NCI-H1092 (cell line): ENCODE measurements at places on chromosomes 7 and 10.

- DNase-seq: peak; percentile 54
These were observed 868.1 kb upstream of the AUTS2 start for GRCh38 chr7:68730194-68730593.

DNA sequence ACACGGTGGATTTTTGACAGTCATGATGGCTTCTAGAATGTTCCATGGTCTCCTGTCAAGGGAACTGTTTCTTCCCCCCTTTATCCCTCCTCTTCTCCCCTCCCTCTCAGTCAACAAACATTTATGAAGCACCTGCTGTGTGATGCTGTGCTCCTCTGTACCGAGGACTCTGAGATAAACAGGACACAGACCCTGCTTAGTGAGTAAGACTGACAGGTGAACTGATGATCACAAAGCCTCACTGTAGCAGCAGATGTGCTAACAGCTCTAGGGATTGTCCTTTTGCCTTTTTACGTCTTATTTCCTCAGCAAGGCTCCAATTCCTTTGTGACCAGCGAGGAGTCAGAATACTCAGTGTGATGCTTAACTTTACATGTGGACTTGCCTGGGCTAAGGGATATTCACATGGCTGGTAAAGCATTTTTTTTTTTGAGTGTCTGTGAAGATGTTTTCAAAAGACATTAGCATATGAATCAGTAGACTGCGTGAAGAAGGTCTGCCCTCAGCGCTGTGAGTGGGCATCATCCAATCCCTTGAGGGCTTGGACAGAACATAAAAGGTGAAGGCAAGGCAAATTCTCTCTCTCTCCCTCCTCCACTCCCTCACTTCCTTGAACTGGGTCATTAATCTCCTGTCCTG is 170.1 kb downstream of the ADRA2A start:
- DNase-seq: no peak

- no peak for DNase-seq
These were observed 52.2 kb downstream of the ASB13 start for GRCh38 chr10:5614155-5614721.

GRCh38 chr7:75937958-75938786 is 23.2 kb downstream of the POR start:
- DNase-seq: no peak

- DNase-seq: no peak
These were observed 237.7 kb upstream of the PRKCQ start for GRCh38 chr10:6817770-6818169.

DNA sequence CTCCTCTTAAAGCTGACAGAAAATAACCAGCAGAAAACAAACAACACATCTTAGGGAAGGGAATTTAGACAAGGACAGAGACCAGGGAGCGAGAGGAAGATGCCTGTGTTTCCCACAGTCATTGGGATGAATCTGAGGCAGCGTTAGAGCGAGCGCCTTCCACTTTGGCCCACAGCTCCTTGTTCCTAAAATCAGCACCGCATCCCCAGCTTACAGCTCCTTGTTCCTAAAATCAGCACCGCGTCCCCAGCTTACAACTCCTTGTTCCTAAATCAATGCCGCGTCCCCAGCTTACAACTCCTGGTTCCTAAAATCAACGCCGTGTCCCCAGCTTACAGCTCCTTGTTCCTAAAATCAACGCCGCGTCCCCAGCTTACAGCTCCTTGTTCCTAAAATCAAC is 593.3 kb downstream of the PTPRN2 start:
- DNase-seq: no peak

DNA sequence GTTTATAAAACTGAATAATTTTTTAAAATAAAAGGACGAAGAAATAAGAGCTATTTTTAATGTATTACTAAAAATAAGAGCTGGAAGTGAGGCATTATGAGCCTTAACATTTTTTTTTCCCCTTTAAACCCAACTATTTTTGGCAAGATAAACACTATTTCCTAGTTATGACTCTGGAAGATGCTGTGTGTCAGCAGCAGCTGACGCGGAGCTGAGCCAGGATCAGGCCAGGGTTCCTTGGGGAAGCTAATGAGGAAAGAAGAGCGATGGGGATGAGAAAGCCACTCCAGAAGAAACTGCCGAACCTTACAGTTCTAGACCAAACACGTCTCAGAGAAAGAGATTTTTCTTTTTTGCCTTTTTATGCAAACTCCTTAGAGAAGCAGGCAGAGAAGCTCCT is 85.9 kb downstream of the USP6NL start:
- DNase-seq: no peak
